ENCODE measurements at places on chromosomes 1 and 21.

GRCh38 chr1:39089931-39090521, 63.9 kb downstream of the NDUFS5 start:
- no peak for DNase-seq

- no peak for DNase-seq
These were observed 2.7 kb downstream of the EVA1B start for GRCh38 chr1:36320767-36321118.

DNA sequence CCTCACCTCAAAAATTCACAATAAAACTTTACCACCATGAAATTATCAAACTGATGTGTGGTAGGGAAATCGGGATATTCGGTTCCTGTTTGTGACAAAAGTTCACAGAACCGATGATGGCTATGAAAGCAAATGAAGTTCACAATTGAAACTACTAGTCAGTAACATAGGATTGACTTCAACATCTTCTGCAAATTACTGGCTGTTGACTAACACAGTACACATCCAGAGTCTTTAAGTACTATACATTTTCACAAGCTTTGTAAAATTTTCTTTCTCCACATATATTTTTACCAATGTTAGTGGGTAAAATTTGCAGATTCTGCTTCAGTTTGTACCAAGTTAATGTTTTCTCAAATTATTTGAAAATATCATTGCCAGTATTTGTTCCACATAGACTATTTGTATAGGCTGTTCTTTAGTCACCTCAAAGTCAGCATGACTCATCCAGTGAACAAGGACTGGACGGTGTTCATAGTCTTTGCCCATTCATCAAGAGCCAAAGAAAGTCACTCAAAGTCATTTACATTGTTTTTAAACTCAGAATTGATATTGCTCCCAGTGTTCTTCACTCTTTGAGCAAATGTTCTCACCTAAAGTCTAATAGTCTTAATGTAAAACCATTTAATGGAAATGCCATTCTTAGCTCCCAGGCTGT, 213.4 kb downstream of the USP25 start:
- no peak for DNase-seq

GRCh38 chr1:54476530-54477109, 70.4 kb upstream of the SSBP3 start:
- DNase-seq: no peak

DNA sequence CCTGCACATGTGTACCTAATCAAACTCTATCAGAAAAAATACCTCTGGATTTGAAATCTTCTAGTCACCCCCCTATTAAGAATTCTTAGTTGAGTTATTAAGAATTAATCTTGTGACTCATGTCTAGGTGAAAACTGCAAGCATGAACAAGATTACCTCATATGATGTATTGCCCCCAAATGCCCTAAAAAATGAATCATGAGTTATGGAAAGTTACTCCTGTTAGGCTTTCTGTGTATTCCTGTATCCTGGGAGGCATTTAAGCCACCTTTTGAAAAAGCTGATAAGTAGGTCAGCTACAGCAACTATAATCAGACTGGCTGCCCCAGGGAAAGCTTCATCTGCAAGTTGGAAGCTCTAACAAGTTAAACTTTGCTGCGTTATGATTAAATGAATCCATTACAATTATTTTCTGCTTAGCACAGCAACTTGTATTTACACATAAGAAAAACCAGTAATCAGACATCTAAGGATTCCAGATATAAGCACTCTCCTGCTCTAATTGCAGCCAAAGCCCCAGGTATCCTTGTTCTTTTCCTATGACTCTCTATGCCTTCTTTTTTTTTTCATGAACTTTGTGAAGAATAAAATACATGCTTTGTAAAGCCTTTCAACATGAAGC, 147.7 kb downstream of the NTPCR start:
- no peak for DNase-seq

GRCh38 chr1:39615086-39615673, 24.3 kb downstream of the HEYL start:
- DNase-seq: no peak

GRCh38 chr1:160367934-160368923, 1.4 kb downstream of the NHLH1 start:
- no peak for DNase-seq

- no peak for DNase-seq
These were observed at the start of gene AK5 for GRCh38 chr1:77281491-77282186. AK5 (plus strand) TSS chr1:77282019; CDS start chr1:77282314, 295 bp downstream.

- no peak for DNase-seq
These were observed 32.0 kb upstream of the MYOCOS start for GRCh38 chr1:171590022-171590421.

GRCh38 chr1:185721553-185721952, 12.6 kb upstream of the HMCN1 start:
- DNase-seq: no peak

DNA sequence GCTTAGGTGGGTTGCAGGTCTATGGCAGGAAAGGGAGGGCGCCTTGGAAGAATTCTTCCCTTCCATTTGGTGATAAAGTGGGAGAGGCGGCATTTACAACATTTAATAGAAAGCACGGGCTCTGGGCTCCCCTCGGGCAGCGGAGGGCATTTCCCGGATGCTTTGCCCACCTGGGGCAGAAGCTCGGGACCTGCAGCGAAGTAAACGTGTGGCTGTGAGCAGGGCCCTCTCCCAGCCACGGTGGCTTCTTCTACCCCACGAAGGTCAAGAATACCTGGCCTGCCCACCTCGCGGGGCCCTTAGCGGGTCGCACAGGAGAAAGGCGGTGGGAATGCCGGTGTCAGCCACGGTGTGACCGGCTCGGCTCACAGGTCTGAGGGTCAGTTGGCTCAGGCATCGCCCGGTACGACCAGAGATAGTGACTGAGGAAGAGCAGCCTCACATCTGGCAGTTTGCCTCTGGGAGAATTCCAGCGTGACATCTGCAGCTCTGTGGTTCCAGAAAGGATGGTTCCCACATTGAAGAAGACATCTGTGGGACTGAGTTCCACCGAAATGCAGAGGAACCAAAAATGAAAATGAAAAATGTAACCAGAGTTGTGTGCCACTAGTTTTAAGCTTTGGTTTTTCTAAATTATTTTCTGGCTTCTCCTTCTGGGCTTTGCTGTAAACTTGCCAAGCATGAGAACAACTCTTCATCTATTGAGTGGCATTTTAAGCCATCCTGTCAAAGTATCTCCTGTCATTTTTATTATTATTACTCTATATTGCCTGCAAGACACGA, 720 bp upstream of the F3 start:
- peak; percentile 61 for DNase-seq

DNA sequence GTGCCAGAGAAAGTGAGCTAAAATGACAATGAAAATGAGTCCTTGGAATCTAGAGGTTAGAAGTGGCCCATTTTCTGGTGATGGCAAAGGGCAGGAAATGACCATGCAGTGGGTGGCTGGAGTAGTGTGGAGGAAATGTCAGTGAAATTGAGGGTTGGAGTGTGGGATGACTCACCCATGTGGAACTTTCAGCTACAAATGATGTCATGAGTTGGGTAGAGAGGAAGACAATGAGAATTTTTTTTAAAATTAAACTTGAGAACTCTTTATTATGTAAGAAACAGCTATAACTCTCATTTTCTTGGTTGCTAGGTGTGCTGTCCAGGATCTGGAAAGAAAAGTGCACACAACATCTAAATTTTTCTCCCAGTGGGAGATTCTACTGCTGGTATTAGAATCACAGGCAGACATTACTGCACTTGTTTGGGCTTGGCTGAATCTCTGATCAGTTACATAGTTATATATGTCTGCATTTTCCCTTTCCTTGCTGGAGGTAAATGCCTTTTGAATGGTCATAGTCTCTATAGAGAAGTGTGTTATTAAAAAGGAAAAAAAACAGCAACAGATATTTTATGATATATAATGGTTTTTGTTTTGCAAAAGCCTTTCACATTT, 56.8 kb upstream of the GNG12 start:
- no peak for DNase-seq

- no peak for DNase-seq
These were observed 211.1 kb downstream of the MATN1 start for GRCh38 chr1:30511991-30512913.

GRCh38 chr1:117735045-117735992, 129.5 kb downstream of the TENT5C start:
- no peak for DNase-seq

- DNase-seq: no peak
These were observed 801 bp downstream of the EPRS1 start for GRCh38 chr1:220045356-220046051.

GRCh38 chr1:214362188-214362882, 81.4 kb downstream of the SMYD2 start:
- DNase-seq: peak; percentile 7

DNA sequence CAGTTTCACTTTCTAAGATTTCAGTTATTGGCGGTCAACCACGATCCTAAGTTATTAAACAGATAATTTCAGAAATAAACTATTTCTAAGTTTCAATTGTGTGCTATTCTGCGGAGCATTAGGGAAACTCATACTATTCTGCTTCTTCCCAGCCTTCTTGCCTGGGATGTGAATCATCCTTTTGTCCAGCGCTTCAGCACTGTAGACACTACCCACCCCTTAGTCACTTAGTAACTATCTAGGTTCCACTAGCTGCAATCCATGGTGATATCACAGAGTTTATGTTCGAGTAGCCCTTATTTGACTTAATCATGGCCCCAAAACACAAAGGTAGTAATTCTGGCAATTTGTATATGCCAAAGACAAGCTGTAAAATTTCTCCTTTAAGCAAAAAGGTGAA, 279.9 kb upstream of the ADAMTS5 start:
- DNase-seq: no peak

GRCh38 chr1:222384531-222384930, 163.4 kb downstream of the HHIPL2 start:
- DNase-seq: no peak

- no peak for DNase-seq
These were observed 33.7 kb downstream of the PRDM2 start for GRCh38 chr1:13733711-13734110.

DNA sequence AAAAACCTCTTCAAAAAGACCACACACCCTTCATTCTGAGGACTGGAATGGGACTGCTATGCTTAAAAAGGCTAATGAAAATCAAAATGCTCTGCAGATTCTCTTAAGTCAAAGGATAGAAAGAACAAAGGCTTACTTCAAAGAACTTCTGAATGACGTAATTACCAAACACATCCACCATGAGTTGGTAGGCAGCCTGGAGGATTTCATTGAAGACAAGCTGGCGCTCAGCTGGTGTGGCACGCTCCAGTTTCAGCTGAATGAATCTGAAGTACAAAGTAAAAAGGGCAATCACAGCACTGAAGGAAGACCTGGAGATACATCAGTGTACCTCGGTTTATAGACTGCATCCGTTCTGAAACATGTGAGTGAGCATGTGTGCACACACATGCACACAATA, 43.5 kb upstream of the SDC3 start:
- DNase-seq: no peak

DNA sequence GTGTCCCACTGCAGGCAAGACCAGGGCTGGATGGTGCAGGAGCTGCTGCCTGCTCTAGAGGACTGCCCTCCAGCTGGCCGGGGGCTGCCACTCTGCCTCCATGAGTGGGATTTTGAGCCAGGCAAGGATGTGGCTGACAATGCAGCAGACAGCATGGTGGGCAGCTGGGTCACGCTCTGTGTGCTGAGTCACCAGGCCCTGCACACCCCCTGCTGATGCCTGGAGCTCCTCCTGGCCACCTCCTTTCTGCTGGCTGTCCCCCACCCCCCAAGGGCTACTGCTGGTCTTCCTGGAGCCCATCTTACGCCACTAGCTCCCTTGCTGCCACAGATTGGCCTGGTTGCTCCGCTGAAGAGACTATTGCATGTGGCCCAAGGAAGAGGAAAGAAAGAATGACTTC, 3.9 kb upstream of the ZSCAN20 start:
- DNase-seq: no peak

- DNase-seq: no peak
These were observed 2.7 kb downstream of the DPT start for GRCh38 chr1:168726281-168726680.

GRCh38 chr1:65407877-65408276, 12.6 kb upstream of the LEPR start:
- DNase-seq: no peak

- no peak for DNase-seq
These were observed 89.1 kb downstream of the CLEC20A start for GRCh38 chr1:178407655-178408054.

- DNase-seq: no peak
These were observed 93.8 kb upstream of the TMPRSS2 start for GRCh38 chr21:41601573-41602368.

- no peak for DNase-seq
These were observed 634.4 kb downstream of the MATN1 start for GRCh38 chr1:30089024-30089430.

DNA sequence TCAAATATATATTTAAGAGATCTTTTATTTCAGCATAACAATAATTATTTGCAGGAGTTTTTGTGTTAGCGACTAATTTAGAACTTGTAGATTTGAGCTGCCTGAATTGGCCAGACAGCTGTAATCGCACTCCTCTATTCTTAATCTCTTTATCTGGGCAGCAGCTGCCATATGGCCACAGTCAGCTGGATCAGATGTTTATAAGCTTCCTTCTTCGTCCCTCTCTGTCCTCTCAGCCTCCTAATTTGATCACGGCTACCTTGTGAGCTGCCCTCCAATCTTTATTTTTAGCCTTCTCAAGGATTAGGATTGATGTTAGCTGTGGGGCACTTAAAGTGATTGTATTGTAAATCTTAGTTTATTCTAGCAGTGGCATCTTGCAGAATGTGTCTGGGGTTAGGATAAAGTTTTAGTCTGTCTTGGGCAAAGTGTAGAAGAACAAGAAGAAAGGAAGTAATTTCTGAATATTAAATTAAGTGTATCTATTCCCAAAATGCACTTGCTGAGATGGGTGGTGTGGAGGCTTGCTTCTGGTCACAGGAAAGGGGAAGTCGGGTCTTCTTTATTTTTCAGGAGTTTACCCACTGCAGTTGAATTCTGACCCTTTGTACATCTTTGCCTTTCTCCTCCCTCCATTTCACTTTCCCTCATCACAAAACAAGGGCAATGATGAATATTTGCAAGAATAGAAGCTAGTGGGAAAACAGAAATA, 1.1 kb downstream of the ZBTB18 start:
- DNase-seq: no peak

- DNase-seq: no peak
These were observed 927.2 kb downstream of the BRINP3 start for GRCh38 chr1:189550498-189550897.

GRCh38 chr1:153984123-153984894, 1.8 kb downstream of the RAB13 start:
- no peak for DNase-seq

DNA sequence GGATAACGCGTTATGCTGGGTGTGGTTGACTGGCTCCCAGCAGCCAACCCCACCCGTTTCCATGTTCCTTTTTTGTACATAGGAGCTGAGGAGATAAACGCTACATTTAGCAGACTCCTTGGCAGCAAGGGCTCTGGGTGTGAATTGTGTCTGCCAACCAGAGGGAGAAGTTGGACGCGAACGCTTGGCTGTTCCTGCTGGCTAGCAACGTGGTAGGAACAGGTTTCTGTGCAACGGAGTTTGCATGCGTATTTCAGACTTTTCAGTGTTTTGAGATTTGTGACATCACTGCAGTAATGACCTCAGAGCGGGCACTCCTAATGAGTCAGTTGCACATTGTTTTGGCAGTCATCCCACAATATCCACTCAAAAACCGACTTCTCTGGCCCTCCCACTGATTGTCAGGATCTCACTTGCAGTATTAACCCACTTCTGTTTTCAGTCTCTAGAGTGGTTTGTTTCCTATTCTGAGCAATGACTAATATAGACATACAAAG, 98.7 kb upstream of the RGS1 start:
- peak; percentile 28 for DNase-seq
